Omental fat pad (tissue), 4 donors: ENCODE measurements at places on chromosomes 2 and 18. TPM values are rescaled to one million over a fixed set of nuclear protein-coding genes. Genes with fewer than 3 reads are reported as not detected.

RIT2 gene
- not detected for total RNA-seq

FMNL2 gene
- total RNA-seq: 55.1 TPM

HAAO gene
- total RNA-seq: 4.7 TPM

DSG4 gene
- total RNA-seq: 0.19 TPM

ASIC4 gene
- 0.19 TPM for total RNA-seq

SCN2A gene
- 0.56 TPM for total RNA-seq
